Heart right ventricle (tissue), 16 donors: ENCODE measurements at places on chromosomes 2 and 18. TPM values are rescaled to one million over a fixed set of nuclear protein-coding genes. Genes with fewer than 3 reads are reported as not detected.

Gene DHRS9
- polyA plus RNA-seq: 0.73 TPM

Gene POTEI
- not detected for polyA plus RNA-seq

Gene TMEM150A
- 10.1 TPM for polyA plus RNA-seq

Gene ITPRIPL1
- polyA plus RNA-seq: 1.1 TPM

Gene FNDC4
- polyA plus RNA-seq: 2.3 TPM

Gene RAX
- polyA plus RNA-seq: not detected

Gene TLX2
- polyA plus RNA-seq: not detected

Gene ACTG2
- 5.6 TPM for polyA plus RNA-seq

Gene TCF23
- polyA plus RNA-seq: 0.07 TPM

Gene THSD7B
- 0.01 TPM for polyA plus RNA-seq

Gene GCG
- 0.32 TPM for polyA plus RNA-seq

Gene WDR35
- polyA plus RNA-seq: 2.5 TPM

Gene NTSR2
- polyA plus RNA-seq: 0.10 TPM

Gene CHRND
- not detected for polyA plus RNA-seq

Gene CELF4
- polyA plus RNA-seq: 0.07 TPM

Gene VIL1
- polyA plus RNA-seq: not detected

Gene DYSF
- 20.6 TPM for polyA plus RNA-seq

Gene EHBP1
- polyA plus RNA-seq: 9.5 TPM

Gene DCC
- polyA plus RNA-seq: not detected

Gene ORC2
- polyA plus RNA-seq: 10.9 TPM

Gene C1GALT1C1L
- 0.48 TPM for polyA plus RNA-seq

Gene CYS1
- 0.38 TPM for polyA plus RNA-seq

Gene KYNU
- 0.07 TPM for polyA plus RNA-seq

Gene LIPG
- polyA plus RNA-seq: 0.07 TPM

Gene IL36G
- polyA plus RNA-seq: not detected

Gene UGT1A5
- not detected for polyA plus RNA-seq

Gene CREG2
- not detected for polyA plus RNA-seq

Gene KIF3C
- 1.1 TPM for polyA plus RNA-seq
